HCT116 (cell line): ENCODE measurements at places on chromosomes 11 and 22.

DNA sequence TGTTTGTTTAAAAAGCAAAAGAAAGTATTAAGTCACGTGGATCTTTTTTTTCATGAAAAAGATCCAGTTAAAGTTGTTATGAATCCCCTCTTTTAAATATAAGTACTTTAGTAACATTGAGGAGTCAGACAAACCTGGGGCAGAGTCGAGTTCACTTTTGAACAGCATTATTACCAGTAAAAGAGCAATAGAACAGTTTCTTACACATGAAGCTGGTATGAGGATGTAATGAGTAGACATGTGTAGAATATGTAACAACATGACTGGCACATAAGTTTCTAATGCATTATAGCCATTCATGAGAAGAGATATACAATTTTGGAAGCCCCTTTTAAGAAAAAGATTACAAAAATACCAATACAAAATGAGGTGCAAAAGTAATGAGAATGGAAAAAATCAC is 7.6 kb upstream of the MUC15 start:
- DNase-seq: no peak

DNA sequence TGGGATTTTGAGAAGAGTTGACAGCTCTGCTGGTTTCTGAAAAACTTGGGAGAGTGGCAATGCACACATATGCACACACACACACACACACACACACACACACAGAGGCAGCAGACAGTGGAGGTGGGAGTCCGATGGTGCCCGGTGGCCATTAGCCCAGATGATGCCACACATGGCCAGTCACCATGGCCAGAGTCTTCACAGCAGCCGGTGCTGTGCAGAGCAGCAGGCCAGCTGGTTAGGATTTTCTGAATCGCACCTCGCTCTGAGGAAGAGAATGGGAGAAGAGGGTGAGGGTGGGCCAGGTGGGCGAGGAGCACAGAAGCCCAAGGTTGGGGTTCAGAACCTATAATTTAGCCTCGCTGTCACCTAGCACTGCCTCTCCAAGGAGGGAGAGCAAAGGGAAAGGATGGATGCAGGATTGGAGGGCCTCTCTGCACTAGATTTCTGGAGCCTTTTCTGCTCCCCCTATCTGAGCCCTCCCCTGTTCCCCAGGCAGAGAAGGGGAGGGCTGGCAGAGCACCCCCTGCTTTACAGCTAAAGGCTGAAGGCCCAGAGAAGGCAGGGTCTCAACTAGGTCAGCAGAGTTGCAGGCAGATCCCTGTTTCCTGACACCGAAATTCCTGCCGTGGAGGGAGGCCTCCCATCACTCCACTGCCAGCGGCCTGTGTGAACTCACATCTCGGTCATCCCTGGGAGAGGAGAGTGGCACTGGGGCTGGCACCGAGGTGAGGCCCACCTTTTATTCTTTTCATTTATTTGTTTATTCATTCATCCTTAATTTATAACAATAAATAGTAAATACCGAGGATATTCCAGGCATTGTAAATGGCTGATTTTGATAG is 25.8 kb upstream of the FXYD6 start:
- no peak for DNase-seq

DNA sequence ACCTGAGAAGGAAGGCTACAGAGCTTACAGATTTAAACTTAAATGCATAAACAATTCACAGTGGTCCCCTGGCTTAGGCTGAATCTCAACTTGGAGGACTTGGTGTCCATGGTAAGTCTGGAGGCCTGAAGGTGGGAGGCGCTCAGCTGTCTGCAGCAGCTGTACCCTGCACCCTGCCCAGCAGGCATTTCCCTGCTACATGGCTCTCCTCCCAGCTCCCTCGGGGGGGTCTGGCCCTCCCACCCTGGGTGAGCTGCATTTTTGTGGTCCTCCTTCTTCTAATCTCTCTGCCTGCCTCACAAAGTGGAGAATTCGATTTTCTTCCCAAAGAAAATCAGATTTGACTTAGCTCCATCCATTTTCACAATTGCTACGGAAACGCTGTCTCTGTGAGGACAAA is 273.2 kb downstream of the KIRREL3 start:
- DNase-seq: no peak

DNA sequence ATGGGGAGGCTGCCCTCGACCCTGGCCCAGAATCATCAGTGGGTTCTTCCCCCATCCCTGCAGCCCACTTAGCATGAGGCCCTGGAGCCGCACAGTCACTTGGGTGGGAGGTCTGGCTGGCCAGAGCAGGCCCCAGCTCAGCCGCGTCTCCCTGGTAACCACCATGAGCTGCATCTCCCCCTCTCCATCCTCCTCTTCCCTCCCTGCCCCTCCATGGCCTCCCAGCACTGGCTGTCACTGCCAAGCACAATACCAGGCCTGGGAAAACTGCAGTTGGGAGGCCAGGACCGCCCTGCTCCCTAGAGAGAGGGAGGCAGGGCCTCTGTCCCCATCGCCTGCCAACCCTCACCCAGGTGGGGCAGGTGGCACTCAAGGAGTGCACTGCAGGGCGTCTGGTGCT is 8.0 kb downstream of the CSDC2 start:
- DNase-seq: no peak

- DNase-seq: no peak
Measured at GRCh38 chr22:40757071-40757470, 62.1 kb downstream of the SLC25A17 start.
